OCI-LY7 (cell line): ENCODE measurements at places on chromosomes 11 and 22.

GRCh38 chr11:88117281-88117858, 57.9 kb downstream of the RAB38 start:
- no peak for DNase-seq

- DNase-seq, result no peak
Measured at GRCh38 chr11:106904826-106905225, 113.5 kb downstream of the GUCY1A2 start.

DNA sequence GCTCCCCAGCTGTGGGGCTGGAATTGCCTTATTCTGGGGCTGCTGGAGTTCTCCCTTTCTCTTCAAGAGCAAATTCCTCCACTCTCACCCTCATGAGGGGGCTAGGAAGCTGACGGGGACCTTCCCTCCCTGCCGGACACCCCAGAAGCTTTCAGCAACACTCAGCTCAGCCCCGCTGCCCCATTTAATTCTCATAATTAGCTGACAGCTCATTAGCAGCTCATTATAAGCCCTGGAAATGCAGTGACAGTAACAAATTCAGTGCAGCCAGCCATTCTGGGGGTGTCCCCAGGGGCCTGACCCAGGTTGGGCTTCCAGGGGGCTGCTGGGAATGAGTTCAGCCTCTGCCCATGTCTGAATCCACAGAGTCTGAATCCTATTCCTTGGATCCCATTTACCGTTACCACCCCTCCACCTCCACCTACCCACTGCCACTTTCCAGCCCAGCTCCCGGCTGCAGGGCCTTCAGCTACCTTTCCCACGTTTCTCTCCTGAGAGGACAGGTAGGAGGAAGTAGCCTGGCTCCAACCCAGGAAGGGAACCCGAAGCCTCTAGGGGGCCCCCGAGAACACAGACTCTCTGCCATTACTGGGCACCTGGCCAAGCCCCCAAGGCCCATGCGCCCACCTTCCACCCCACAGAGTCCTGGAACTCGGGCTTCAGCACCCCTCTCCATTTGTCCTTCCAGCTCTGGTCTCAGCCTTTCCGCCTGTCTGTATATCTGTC, 101.7 kb upstream of the LMO1 start:
- peak; percentile 1 for DNase-seq

GRCh38 chr11:130625578-130626306, 177.3 kb downstream of the ADAMTS15 start:
- DNase-seq, result no peak

GRCh38 chr11:8287703-8288102, 24.0 kb upstream of the LMO1 start:
- DNase-seq, result no peak

DNA sequence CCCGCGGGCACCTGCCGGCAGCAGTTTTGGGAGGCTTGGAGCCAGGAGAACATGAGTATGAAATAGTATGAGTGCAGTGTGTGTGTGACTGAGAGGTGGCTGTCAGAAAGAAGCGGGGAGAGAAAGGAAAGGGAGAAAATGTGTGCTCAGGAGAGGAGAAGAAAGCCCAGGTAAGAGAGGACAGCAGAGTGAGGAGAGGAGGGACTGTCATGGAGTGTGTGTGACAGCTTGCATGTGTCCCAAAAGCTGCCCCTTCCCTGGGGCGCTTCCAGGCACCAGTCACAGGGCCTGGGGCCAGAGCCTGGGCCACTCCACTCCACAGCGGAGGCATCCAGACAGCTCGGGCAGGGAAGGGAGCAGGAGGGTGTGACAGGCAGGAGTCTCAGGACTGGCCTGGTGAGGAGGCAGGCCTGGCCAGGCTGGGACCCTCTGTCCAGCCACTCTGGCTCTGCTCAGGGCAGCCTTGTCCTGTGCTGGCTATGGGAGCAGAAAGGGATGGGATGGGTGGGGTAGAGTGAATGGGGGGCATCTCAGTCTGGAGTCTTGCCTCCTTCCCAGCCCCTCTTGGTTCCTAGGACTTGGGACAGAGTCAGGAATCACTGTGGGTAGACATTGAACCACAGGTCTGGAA, 949 bp downstream of the MMP11 start:
- DNase-seq, result no peak

DNA sequence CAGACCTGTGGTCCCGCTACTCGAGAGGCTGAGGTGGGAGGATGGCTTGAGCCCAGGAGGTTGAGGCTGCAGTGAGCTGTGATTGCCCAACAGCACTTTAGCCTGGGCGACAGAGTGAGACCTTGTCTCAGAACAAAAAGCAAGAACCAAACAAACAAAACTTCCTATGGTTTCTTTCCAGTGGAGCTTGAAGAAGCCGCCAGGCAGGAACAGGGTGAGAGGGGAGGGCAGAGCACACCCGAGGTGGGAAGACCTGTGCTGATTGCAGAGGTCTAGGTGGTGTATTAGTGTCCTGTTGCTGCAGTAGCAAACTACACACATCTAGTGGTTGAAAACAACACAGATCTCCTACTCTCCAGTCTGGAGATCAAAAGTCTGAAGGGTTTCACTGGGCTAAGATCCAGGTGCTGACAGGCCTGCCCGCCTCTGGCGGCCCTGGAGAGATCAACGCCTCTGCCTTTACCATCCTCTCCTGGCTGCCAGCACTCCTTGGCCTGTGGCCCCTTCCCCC, 10.5 kb downstream of the ARHGEF17 start:
- no peak for DNase-seq

DNA sequence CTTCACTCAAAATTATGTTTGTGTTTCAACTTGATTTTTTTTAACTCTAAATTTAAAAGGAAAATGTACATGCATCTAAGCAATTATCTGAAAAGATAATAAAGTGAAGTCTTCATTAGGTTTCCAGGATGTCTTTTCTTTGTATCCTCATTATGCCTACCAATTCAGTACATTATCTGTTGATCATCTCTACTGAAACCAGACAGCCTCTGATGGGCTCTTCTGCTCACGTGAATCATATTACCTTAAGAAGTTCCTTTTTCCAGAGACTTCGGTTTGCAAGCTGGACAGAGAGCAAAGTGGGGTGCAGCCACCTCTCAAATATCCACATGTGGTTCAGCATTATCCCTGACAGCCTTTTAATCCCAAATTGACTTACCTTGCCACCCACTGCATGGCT, 158.4 kb downstream of the CADM1 start:
- DNase-seq, result no peak

- no peak for DNase-seq
Measured at GRCh38 chr22:30288419-30289140, 725 bp downstream of the CASTOR1 start.
